ENCODE measurements at places on chromosomes 6 and 20.
A peak's percentile ranks its signal among the peaks of the same experiment; 100 is the strongest.

DNA sequence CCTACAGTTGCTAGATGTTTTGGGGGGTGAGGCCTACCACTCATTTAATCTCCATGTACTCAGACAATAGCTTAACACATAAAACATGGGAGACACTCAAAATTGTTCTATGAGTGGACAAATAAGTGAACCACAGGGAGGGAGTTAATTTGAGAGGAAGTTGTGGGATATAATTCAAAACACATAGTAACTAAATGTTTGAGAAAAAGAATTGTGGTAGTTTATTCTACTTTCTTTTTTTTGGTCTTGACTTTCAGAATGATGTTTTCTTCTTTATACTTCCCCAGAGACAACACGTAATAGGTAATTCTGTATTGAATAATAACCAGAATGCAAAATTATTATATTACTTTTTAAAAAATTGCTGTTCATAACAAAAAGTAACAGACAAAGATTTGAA, 453.8 kb downstream of the RFPL4B start:
- no peak for DNase-seq

DNA sequence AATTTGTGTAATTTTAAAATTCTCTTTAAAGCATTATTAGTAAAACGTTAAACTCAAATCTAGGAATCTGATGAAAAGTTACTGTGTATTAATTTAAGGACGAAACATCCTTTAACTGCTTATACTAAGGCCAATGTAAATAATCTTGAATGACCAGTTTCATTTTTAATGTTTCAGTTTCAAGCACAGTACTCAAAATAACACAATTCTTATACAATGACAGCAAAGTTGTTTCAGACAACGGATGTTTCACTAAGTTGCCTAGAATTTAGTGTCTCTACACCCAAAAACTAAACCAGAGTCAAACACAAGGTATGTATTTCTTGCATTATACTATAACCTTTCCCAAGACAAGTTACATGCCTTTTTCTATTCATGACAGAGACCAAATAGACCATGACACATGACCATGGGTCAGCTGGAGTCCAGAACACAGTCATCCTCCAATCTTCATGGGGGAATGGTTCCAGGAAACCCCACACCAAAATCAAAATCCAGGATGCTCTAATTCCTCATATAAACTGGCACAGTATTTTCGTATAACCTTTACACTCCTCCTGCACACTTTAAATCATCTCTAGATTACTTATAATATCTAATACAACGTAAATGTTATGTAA, 7.7 kb downstream of the PHIP start:
- DNase-seq, result no peak

GRCh38 chr20:57744206-57744605, 34.4 kb upstream of the PMEPA1 start:
- no peak for DNase-seq

DNA sequence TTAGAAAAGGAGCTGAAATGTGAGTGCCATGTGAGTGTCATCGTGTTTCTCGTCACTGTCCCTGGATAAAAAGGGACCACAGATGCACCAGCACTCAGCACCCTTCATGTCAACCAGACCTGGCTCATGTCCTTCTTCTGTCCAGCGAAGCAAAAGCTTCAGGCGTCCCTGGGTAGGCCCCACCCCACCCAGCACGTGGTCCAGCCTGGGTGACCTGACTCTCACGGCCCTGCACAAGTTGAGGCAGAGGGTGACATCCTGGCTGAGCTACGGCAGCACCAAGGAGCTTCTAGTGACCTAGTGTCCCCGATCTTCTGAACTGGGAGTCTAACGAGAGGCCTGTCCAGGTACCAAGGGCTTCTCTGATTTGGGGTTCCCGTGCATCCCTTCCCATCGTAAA, 37.8 kb downstream of the PSMG4 start:
- DNase-seq, result no peak

GRCh38 chr6:138509371-138509770, 10.1 kb upstream of the NHSL1 start:
- DNase-seq, result peak; percentile 5

- no peak for DNase-seq
These were observed 45.1 kb upstream of the TBC1D7 start for GRCh38 chr6:13373488-13373886.

DNA sequence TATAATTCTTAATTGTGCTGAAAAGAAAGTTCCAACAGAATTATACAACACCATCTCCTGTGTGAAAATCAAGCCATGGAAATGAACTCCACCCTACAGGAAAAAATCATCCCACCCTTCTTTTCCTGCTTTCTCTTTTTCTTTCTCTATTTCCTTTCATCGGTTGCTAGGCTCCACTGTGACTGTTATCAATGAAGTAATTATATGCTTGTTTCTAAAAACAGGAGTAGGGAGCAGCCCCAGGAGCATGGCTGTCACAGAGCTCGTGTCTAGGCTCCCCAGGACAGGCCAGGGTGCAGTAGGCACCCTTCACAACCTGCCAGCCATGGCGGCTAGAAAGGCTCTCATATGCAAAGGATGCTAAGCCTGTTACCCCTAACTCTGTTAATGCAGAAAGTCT, 13.0 kb downstream of the MPC1 start:
- no peak for DNase-seq

DNA sequence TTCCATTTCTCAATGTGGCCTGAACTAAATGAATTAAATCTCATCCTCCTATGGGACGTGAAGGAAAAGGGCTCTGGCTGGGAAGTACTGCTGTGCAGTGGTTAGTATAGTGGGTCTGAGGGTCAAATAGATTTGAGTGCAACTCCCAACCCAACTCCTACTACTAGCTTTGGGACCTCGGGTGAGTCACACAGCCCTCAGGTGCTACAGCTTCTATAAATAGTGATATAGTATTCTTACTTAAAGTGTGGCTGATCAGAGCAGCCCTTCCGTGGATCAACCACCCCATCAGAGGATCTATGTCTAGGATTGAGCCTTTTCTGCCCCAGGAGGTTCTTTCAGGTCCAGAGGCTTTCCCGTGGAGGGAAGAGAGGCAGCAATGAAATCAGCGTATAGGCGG, 904 bp upstream of the UST start:
- DNase-seq, result no peak

- no peak for DNase-seq
These were observed 98.8 kb downstream of the CLVS2 start for GRCh38 chr6:123094795-123095194.

GRCh38 chr6:87110636-87111035, 15.7 kb upstream of the CGA start:
- no peak for DNase-seq

DNA sequence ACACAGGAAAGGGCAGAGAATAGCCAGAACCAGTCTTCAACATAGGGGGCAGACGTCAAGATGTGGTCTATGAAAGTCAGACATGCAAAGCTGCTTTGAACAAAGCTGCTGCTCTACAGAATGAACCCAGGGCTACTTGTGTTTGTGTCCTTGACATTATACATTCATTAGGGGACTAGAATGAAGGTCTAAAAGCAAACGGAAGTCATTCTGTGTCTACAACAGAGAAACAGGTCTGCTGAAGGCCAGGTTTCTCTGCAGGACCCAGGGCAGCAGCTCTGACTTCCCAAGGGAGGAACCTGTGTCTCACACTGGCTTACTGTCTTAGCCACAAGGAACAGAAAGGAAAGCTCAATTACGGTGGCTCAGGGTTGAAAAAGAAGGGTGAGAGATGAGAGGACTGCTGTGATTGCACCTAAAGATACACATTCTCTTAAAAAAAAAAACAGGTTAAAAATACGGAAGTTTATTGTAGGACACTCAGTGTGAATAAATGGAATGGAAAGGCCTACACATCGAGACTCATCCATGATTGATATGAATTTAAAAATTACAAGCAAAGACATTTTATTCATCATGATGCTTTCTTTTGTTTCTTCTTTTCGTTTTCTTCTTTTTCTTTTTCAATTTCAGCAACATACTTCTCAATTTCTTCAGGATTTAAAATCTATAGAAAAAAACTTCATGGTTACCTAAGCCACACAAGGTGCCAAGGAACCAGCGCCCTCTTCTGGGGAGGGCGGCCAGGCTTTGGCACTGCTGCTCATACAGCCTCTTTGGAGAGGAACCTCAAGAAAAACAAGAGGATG, 6.7 kb downstream of the PSMA7 start:
- peak; percentile 62 for DNase-seq

DNA sequence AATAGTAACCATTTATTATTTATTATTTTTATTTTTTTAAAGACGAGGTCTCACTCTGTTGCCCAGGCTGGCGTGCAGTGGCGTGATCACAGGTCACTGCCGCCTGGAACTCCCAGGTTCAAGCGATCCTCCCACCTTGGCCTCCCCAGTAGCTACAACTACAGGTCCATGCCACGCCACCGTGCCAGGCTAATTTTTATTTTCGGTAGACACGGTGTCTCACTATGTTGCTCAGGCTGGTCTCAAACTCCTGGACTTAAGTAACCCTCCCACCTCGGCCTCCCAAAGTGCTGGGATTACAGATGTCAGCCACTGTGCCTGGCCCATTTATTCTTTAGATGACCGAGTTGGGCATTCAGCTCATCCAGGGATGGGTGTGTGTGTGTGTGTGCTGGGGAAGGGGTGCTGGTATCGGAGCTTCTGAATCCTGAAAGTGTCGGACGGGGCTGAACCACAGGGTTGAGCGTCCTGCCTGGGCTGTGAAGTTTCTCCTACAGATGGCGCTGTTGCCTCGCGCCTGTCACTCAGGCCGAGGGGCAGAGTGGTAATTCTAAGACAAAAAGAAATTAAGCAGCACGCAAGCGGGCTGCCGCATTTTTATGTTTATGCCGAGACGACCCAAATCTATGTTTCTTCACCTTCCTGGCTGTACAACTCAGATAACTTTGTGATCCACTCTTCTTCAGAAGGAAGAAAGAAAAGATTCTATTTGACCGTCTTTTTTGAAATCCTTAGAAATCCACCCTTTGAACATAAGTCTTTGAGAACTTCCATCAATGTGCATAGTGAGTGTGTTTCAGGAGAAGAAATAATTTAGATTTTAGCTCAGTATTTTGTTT, 252.8 kb downstream of the CDH26 start:
- peak; percentile 8 for DNase-seq

DNA sequence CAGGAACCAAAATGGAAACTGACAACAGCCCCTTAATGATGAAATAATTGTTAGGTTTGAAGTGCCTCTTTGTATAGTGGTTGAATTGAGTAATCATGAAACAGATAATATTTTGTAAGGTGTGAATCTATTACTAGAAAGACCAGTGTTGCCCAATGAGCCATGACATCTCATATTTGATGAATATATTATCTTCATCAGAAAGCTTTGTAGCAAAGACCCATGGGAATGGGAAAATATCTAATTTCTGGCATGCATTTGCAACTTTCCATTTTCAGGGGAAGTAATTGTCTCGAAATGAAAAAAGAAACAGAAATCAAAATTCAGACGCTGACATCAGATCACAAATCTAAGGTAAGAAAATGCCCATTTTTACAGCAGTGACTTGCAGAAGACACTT, 57.3 kb upstream of the LAMP5 start:
- DNase-seq, result no peak

- DNase-seq, result no peak
These were observed 19.0 kb downstream of the TTPAL start for GRCh38 chr20:44494681-44495080.

DNA sequence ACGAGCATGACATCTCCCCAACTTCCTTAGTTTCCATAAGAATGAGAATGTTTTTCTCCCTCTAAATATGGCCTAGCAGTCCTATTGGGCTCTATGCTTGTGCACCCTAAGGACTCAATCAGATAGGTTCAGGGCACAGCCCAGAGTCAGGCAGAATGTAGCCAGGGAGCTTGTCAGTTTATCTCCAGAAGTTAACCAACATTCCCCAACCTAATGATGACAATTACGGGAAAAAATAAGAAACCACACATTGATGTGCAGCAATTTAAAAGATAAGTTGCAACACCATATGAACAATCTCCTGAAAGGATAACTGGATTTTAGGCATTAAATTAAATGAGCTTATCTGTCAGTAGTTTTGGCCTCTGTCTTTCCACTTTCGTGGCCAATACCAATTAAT, 71.1 kb downstream of the HDDC2 start:
- no peak for DNase-seq

GRCh38 chr6:551405-551804, 105.5 kb downstream of the HUS1B start:
- DNase-seq, result no peak

DNA sequence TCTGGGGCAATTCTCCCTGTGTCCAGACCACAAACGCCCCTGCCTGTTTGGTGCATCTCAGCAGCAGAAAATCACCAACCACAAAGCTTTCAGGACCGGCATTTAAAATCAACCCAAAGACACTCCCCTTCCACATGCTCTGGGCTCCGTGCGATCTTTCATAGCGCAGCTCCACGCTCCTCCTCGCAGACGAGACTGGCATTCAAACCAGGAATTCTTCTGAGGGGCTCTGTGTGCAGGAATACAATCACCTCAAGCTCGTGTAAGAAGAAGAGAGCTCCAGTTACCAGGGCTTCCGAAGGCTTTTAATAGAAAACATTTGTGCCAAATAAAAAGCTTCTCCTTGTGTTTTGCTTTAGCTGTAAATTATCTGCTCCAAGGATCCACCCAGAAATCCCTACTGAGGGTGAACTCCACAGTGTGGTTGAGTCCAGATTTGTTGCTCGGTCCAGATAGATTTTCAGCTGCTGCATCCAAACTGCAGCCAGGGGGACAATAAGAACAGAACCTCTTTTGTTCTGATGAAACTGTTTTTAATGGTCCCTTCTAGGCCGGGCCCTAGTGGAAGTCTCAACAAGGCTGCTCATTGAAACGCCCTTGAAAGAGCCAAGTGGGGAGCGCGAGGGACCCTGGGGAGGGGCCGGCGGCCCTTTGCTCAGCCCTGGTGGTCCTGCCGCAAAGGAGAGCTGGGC, 16.4 kb upstream of the BMP7 start:
- DNase-seq, result no peak

DNA sequence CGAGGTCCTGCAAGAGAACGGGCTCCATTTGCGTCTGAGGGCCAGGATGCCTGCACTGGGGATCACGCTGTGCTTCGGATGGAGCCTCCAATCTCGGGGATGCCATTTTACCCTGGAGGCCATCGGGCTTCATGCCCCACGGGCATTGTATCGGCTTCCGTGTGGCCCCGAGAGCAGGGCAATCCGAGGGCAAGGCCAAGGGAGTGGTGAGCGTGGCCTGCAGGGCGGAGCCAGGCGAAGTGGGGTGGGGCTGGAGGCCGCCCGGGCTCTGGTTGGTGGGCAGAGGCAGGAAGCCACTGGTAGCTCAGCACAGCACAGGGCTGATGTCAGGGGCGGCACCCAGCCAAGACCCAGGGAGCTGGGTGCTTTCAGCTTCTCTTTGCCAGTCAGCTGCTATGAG, 57.5 kb upstream of the BHLHE23 start:
- no peak for DNase-seq

GRCh38 chr6:142406131-142406530, 104.3 kb downstream of the ADGRG6 start:
- DNase-seq, result no peak

- no peak for DNase-seq
These were observed 41.2 kb upstream of the BHLHE23 start for GRCh38 chr20:63047946-63048345.

- no peak for DNase-seq
These were observed 108.6 kb upstream of the VGLL2 start for GRCh38 chr6:117156741-117157140.

DNA sequence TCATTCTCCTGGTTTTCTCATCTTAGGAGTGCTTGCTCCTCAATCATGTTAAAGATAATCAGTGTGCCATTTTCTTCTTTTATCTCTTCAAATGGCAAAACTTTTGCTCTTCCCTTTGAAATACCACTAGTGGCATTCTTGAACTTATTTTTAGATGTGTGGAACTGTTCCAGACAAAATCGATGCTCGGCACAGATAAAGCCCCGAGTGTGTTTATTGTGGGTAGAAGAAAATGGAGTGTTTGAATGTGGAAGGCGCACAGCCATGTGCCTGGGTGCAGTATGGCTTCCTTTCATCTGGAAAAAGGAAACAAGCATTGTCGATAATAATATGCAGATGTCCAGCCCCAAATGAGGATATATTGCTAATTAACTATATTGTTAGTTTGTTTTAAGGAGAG, 42.4 kb downstream of the ISM1 start:
- DNase-seq, result no peak
